ENCODE measurements at places on chromosomes 2 and 18.

DNA sequence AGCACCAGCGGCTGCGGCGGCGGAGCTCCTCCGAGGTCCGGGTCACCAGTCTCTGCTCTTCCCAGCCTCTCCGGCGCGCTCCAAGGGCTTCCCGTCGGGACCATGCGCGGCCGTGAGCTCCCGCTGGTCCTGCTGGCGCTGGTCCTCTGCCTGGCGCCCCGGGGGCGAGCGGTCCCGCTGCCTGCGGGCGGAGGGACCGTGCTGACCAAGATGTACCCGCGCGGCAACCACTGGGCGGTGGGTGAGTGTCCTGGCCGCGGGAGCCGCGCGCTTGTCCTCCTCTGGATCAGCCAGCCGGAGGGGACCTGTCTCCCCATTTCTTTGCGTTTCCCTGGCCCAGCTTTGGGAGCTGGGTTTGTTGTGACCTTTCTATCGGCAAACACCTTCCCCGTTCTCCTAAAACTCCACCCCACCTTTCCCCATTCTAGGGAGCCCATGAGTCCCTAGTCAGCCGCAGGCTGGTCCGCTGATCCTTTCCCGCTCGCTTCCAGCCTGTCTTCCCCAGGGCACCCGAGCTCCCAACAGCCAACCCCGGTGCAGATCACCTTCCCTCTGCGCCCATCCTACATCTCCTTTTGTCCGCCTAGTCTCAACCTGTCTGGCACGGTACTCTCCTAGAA is 316 bp downstream of the GRP start:
- DNase-seq: no peak

- no peak for DNase-seq
Measured at GRCh38 chr18:33603454-33603853, 25.4 kb downstream of the ASXL3 start.

DNA sequence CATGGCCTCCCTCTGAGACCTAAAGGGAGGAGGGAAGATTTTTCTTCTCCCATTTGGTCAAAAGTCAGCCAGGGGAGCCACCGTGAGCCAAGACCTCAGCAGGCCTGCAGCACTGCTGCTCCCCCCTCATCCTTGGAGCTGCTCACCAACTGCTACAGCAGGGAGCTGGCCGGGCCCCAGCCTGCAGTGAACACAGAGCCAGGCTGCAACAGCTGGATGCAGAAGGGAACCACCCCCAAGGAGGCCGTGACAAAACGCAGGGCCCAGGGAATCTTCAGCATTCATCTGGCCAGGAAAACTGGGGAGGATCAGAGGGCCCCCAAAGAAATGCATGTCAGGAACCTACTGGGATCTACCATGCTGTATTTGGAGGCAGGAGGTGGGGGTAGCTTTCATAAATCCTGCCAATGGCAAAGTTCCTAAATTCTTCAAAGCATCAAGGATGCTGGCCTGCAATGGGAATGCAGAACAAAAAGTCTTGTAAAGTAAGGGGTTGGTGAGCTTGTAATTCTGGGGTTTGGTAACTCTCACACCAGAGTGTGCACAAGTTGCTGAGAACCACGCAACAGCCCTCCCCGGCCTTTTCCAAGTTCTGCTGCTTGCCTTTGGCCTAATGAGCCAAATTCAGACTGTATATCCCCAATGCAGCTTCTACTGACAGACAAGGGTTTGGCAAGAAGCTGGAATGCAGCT is 61.0 kb downstream of the CACNB4 start:
- no peak for DNase-seq

DNA sequence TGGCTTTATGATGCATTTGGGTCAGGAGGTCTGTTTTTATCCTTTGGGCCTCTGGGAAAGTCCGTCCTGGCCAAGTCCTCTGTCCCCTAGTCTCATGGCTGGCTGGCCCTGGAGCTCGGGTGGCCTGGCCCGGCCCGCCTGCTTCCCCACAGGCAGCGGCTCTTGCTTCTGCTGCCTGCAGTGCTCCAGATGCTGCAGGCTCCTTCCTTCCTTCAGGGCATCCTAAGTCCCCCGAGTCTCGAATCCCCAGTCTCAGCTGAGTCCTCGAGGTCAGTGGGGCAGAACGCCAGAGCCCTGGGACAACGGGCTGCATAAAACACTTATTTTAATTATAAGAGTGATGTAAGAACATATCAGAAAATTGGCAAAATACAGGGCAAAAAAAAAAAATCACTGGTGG is 71.2 kb downstream of the HPCAL1 start:
- DNase-seq: no peak

DNA sequence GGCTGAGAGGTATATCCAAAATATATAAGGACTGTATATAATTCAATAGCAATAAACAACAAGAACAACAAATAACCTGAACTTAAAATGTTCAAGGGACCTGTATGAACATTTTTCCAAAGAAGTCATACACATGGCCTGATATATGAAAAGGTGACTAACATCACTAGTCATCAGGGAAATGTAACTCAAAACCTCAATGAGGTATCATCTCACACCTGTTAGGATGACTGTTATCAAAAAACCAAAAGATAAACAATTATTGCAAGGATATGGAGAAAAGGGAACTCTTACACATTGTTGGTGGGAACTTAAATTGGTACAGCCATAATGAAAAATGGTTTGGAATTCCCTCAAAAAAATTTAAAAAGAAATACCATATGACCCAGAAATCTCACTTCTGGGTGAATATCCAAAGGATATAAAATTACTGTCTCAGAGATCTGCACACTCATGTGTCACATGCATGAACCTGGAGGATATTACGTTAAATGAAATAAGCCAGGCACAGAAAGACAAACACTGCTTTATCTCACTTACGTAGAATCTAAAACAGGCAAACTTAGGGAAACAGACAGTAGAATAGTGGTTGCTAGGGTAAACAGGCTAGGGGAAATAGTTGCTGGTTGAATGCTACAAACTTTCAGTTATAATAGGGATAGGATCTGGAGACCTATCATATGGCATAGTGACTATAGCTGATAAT is 334.5 kb upstream of the MMADHC start:
- DNase-seq: peak; percentile 61

- no peak for DNase-seq
Measured at GRCh38 chr2:201059961-201060755, 11.3 kb downstream of the HYCC2 start.

GRCh38 chr18:48949606-48950535 is 894 bp downstream of the SMAD7 start:
- DNase-seq: no peak

DNA sequence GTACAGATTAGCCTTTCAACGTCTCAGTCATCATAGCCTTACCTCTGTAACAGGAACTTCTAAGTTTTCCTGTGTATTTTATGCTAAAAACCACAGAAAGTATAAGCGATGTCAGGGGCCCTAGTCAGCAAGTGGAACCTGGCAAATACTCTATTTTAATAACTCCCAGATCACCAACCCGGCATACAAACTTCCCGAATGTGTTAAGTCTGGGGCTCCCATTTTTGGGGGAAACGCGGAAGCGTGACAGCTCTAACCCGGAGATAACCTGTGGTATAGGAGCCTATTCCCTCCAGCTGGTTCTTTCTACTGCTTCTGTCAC is 574 bp downstream of the NIFK start:
- DNase-seq: no peak

- no peak for DNase-seq
Measured at GRCh38 chr2:62114564-62114963, 81.4 kb upstream of the B3GNT2 start.

GRCh38 chr2:195590861-195591205 is 66.2 kb upstream of the SLC39A10 start:
- no peak for DNase-seq

GRCh38 chr2:173631127-173631460 is 276.4 kb downstream of the CDCA7 start:
- DNase-seq: no peak

DNA sequence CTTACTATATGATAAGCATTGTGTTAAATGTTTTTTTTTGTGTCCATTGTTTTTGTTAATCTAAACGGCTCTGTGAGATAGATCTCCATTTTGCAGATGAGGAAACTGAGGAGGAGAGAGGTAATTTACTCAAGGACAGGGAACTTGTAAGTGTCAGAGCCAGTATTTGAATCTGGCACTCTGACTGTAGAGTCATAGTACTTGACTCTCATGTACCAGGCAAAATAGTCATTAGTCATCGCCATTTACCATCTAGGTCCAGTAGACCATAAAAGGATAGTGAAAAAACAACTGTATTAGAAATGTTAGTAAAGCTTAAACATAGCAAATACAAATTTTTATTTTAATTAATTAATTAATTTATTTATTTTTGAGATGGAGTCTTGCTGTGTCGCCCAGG is 4.8 kb downstream of the PSMD14 start:
- peak; percentile 12 for DNase-seq

- DNase-seq: no peak
Measured at GRCh38 chr2:241763551-241764274, 12.9 kb upstream of the GAL3ST2 start.

GRCh38 chr2:160411955-160412354 is 81.7 kb downstream of the RBMS1 start:
- no peak for DNase-seq

Data from epithelial cell of prostate (primary cell).